ENCODE measurements at places on chromosomes 4 and X.

DNA sequence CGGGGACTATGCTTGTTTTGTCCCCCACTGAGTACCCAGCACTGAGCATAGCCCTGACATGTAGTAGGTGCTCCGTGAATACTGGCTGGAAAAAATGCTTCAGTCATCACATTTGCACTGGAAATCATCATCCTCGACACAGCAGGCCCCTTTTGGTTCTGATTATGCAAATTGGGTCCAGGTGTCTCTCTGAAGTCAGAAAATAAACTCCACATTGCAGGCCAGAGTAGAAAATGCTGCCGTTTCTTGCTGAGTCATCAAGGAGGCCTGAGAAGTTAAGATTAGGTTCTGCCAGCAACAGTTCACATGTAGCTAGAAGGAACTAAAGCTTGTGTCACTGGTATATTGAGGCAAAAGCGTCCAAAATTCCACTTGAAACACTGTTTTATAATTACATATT lies 15.0 kb upstream of the STK32B start:
- no peak for DNase-seq

DNA sequence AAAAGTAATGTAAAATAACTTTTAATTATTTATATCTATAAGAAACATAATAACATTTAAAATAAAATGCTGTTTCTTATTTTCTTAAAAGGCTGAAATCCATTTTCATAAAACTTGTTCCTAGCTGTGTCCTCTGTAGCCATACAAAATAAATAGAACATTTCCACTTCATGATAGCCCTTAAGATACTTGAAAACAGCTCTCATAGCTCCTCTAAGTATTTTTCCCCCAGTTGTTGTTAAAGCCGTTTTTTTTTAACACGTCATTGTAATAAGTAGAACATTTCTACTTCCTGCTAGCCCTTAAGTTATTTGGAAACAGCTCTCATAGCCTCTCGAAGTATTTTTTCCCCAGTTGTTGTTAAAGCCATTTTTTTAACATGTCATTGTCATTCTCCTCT lies 97.3 kb upstream of the SOX3 start:
- DNase-seq: no peak

GRCh38 chr4:108336076-108336475 lies 167.3 kb upstream of the LEF1 start:
- no peak for DNase-seq

DNA sequence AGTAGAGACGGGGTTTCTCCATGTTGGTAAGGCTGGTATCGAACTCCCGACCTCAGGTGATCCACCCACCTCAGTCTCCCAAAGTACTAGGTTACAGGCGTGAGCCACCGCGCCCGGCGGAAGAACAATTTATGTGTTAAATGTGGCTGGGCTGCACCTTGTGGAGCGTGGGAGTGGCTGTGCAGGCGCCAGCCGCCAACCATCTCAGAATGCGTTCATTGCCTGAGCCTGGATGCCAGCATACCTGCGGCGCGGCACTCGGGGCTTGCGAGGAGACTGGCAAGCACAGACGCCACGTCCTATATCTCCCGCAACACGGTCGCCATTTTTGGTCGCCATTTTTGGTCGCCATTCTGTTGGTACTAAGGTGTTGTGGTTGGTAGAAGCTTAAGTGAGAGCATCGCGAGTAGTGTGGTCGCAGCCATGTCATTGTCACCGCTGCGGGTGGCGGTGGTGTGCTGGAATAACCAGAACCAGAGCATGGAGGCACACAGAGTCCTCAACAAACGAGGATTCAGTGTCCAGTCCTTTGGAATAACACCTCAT lies 193.6 kb upstream of the HTR2C start:
- DNase-seq: no peak

GRCh38 chr4:90503677-90504076 lies 376.5 kb downstream of the CCSER1 start:
- no peak for DNase-seq

GRCh38 chrX:86014421-86014820 lies 32.9 kb downstream of the CHM start:
- DNase-seq: no peak

GRCh38 chr4:99572527-99573240 lies 1.9 kb upstream of the MTTP start:
- DNase-seq: no peak

- no peak for DNase-seq
Measured at GRCh38 chr4:151226004-151226932, 50.7 kb upstream of the PRSS48 start.

DNA sequence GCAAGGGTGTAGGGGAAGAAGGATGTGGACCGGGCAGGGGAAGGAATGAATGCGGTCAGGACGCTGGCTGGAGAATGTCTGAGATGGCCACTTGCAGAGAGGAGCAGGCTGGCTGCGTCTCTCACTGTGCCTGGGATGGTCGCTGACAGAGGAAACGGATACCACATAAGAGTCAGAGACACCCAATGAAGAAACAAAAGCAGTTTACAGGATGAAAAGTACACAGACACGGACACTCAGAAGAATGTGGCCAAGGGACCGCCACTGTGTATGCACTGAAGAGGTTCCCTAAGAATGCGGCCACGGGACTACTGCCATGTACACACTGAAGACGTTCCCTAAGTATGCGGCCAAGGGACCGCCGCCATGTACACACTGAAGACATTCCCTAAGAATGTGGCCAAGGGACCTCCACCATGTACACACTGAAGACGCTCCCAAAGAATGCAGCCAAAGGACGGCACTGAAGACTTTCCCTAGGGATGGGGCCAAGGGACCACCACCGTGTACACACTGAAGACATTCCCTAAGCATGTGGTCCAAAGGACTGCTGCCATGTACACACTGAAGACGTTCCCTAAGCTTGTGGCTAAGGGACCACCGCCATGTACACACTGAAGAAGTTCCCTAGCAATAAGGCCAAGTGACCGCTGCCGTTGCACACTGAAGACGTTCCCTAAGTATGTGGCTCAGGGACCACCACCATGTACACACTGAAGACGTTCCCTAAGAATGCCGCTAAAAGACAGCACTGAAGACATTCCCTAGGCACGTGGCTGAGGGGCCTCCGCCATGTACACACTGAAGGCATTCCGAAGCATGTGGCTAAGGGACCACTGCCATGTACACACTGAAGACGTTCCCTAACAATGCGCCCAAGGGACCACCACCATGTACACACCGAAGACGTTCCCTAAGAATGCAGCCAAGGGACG lies 32.2 kb downstream of the DHRSX start:
- no peak for DNase-seq

DNA sequence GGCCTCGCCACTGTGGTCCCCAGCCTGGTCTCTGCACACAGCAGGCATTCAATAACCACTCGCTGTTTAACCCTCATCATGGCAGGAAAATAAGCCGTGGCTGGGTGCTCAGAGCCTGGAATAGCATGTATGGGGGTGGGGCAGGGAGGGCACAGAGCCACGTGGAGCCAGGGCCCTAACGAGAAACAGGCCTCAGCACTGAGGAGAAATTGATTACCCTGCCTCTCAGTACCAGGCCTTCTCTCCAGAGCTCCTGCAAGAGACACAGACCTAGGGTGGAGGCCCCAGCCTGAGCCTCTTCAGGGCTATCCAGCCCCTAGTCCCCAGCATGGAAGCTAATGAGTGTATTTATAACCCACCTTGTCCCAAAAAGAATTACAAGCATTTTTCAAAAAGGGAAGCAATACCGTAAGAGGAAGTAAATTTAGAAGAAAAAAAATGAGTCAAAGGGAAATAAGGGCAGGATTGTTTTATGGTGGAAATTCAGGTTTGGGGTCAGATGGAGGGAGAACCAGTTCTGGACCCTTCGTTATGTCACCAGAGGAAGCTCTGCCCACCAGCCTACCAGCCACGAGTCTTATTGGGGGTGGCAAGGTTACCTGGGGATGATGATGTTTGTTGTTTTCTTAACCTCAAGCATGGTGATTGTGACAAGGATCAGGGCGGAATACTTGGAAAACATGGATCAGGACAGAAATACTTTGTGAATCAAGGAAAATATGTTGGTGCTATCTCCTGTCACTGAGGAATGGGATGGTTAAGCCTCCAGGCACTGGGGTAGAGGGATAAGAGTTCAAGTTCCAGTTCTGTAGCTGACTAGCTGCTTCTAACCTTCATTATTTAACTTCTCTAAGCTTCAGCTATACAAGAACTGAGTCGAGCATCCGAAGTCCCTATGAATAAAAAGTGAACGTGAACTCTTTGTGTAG lies 101.9 kb upstream of the RBPJ start:
- no peak for DNase-seq

- no peak for DNase-seq
Measured at GRCh38 chr4:142383354-142383753, 462.7 kb downstream of the INPP4B start.

DNA sequence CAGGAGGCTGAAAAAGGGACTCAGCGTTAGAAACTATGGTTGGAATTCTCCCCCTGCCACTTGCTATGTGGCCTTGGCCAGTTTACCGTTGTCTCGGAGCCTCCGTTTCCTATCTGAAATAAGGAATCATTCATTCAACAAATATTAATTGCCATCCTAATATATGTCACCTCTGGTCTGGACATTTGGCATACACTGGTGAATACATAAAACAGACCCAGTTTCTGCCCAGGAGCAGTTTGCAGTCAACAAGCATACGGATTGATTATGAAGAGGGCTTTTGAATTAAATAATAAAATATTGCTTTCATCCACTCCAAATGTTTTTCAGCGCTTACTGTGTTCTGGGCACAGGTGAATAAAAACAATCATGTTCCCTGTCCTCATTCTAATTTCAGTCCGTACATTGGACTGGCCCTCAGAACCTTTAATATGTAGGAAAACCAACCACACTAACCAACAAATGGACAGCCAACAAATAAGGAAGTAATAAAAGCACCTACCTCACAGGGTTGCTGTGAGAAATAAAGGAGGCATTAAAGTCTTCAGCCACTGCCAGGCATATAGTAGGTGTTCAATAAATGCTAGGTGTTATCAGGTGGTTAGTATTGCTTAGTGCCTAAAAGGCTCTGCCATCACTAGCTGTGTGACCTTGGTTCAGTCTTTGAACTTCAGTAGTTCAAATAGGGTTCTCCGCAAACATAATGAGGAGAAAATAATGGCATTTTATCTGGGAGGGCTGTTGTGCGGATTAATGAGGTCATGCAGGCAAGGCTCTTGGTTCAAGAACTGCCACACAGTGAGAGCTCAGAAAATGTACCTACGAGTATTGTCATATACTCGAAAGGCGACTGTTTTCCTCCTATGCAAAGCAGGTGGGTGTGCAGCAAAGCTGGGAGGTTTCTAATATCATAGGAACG lies 7.3 kb upstream of the GSX2 start:
- DNase-seq: no peak

DNA sequence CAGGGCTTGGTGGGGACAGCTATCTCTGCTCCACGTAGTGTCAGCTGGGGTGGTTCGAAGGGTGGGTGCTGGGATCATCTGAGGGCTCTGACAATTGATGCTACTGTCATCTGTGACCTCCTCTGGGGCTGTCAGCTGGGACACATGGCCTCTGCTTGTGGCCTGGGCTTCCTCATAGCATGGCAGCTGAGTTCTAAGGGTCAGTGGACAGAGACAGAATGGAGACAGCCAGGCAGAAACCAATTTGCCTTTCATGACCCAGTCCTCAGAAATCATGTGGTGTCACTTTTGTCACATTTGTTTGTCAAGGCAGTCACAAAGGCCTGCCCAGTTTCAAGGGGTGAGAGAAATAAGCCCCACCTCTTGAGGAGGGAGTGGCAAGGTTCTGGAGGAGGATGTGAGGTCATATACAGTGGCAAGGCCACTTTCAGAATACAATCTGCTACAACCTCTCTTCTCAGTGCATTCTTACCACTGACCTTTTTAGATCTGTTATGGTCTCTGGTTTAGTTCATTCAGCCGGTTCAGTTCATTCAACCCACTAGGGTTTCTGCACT lies 103.6 kb upstream of the BCOR start:
- DNase-seq: peak; percentile 5

DNA sequence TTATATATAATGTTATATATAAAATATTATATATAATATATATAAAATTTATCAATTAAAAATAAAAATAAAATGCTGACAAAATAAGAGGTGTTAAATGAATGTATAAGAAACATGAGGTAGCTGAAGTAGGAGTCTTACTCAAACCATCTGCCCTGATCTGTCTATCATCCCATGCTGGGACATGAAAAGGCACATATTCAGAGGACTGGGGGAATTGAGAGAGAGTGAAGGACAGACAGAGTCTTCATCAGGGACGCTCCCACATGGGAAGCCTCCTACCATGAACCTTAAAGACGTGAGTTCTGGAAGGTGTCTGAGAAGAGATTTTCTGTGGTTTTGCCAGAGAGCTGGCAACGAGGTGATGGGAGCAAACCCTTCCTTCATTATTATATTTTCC lies 4.1 kb upstream of the ARSF start:
- no peak for DNase-seq

DNA sequence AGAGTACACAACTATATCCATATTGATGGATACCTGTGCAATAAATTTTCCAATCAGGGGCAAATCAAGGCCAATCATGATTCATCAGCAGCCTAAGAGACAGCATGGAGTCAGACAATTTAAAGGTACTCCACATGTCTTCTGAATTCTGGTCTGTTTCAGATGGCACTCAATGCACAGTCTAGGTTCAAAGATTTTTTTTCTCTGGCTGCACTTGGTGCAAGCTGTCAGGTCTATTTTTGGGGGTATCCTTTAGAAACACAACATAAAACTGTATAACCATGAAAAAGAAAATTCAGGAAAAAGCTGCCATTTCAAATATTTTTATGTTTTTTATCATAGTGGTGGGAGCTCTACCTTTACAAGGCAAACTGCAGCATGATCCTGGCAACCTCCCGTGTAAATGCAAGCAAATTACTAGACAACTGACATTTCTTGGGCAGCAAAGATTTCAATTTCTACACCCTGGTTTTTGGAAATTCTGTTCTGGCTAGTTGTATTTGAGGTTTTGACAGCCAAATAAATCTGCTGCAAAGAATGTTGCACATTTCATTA lies 310.3 kb downstream of the KCNIP4 start:
- no peak for DNase-seq

Data from stimulated activated CD4-positive, alpha-beta T cell treated with anti-CD3 and anti-CD28 coated beads, Interleukin-15, amount 100 ng/mL, for 24 hours (primary cell).